ENCODE measurements at places on chromosomes 5 and 9. TPM values are rescaled to one million over a fixed set of nuclear protein-coding genes. Genes with fewer than 3 reads are reported as not detected.
A peak's percentile ranks its signal among the peaks of the same experiment; 100 is the strongest.

- no peak for DNase-seq
Measured at GRCh38 chr9:5622016-5622415, 6.9 kb upstream of the RIC1 start.

The SLC34A1 gene
- not detected for total RNA-seq

DNA sequence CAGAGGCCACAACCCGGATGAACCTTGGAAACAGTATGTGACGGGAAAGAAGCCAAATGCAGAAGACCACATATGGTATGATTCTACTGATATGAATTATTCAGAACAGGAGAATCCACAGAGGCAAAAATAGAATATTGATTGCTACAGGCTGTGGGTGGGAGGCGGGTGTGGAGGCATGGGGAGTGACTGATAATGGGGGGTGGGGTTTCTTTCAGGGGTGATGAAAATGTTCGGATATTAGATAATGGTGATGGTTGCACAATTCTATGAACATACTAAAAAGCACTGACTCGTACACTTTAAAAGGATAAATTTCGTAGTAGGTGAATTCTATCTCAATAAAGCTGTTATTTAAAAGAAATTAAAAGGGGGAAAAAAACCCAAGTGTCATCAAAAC is 10.7 kb downstream of the IL4 start:
- DNase-seq: no peak

DNA sequence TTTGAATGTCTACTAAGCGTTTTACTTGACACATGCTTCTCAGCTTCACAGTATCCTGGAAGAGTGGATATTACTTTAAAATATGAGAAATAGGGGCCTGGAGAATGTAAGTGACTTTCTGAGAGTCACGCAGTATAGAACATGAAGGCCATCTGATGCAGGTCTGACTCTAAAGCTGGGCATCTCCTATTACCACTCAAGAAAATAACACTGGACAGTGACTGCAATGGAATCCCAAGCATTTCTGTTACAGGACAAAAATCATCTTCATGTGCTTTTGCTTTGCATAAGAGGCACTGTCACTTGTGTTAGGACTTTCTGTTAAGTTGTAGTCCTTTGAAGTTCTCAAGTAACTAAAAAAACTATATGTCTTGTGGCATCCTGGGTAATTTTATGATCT is 335.5 kb downstream of the FBXL7 start:
- DNase-seq: no peak

DNA sequence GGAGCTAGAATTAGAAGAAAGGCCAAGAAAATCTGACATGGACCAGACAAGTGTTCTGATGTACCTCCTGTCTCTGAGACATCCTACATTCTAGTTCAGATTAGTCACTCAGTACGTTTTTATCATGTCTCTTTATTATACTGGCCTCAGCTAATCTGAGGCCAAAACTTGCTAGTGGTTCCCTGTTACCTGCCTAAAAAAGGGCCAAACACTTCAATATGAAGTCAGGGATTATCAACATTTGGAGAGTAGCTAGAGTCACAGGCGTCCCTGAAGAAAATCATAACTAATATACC is 587.4 kb downstream of the PRELID2 start:
- DNase-seq: no peak

DNA sequence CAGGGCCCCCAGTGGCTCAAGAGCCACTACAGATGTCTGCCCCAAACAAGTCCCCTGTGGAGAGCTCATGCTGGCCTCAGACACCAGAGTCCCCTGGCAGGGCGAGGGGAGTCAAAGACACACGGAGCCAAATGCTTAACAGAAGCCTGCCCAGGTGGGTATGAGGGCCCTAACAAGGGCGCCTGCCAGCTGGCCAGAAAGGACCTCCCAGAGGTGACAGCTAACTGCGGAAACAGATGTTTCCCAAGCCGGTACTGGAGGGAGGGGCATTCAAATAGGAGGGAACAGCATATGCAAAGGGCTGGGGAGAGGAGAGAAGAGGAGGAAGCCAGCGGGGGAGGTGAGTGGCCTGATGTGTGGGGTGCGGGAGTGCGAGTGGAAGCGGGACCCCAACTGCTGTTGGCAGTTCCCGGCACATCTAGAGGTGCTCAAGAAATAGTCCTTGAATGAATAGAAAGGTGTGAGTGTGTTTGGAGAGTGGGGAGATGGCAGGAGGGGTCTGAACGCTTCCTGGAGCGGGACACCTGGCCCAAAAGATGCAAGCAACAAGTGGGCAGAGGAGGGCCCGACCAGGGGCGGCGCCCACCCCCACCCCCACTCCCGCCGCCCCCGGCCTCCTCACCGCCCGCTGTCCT is 824 bp downstream of the MXD3 start:
- no peak for DNase-seq

- DNase-seq: peak; percentile 63
Measured at GRCh38 chr9:84315278-84315877, 25.2 kb downstream of the SLC28A3 start.

The QRFP gene
- not detected for total RNA-seq

DNA sequence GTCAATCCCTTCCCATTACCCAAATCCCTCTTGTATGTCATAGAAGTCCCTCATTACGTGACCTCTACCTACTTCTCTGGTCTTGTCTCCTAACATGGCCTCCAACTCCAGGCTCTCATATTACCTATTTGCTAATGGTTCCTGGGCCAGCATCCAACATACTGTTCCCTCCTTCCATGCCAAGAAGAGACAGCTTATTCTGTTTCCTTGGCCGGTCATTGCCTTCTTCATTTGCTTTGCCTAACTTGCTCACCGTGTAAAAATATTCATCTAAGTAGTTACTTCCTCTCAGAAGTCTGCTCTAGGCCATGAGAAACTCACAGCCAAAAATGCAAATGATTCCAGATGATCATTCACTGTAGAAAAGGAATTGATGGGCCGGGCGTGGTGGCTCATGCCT is 8.9 kb upstream of the IL6ST start:
- DNase-seq: no peak

DNA sequence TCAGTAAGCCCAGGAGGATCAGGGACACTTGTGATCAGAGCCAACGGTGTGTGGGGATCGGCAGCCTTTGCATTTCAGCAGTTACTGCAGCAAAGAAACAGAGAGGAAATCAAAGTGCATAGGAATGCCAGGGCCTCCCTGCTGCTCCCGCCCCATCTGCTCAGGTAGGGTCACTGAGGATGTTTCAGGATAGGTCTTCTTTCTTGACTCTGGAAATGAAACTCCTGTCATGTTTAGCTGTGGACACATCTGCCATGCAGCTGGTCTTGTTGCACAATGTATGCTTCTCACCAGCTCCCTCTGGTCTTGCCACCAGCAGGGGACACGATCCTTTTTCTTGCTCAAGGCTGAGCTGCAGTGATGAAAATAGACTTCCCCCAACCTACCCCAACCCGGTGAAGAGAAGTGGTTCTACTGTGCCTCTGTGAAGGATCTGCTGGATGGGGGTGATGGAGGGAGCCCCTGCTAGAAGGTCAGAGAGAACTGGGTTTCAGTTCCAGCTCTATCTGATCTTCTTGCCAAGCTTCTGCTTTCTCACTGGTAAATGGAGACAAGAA is 185.2 kb upstream of the KLF4 start:
- peak; percentile 19 for DNase-seq

All from WTC11 (cell line).